ENCODE measurements at places on chromosomes 2 and 18. TPM values are rescaled to one million over a fixed set of nuclear protein-coding genes. Genes with fewer than 3 reads are reported as not detected.

C2orf15 gene
- total RNA-seq, result not detected

CTAGE1 gene
- total RNA-seq, result not detected

ZNF516 gene
- 23.7 TPM for total RNA-seq

LRP2 gene
- total RNA-seq, result not detected

SLC1A4 gene
- total RNA-seq, result 19.3 TPM

RAB6C gene
- total RNA-seq, result not detected

TRAPPC8 gene
- 30.7 TPM for total RNA-seq

DSG4 gene
- not detected for total RNA-seq

C2orf66 gene
- not detected for total RNA-seq

SEPTIN10 gene
- 79.8 TPM for total RNA-seq

LONRF2 gene
- total RNA-seq, result 0.53 TPM

ZSWIM2 gene
- total RNA-seq, result not detected

CYP27A1 gene
- 20.4 TPM for total RNA-seq

CD302 gene
- 7.5 TPM for total RNA-seq

MAT2A gene
- total RNA-seq, result 59.4 TPM

CCDC148 gene
- total RNA-seq, result not detected

ICOS gene
- not detected for total RNA-seq

MEP1B gene
- total RNA-seq, result not detected
